ELF-1 (cell line): ENCODE measurements at places on chromosomes 16 and 17.

- no peak for DNase-seq
Observed at GRCh38 chr17:71638668-71639067, 482.2 kb upstream of the SOX9 start.

GRCh38 chr17:13031718-13032350 is 14.0 kb upstream of the ELAC2 start:
- peak; percentile 62 for DNase-seq

DNA sequence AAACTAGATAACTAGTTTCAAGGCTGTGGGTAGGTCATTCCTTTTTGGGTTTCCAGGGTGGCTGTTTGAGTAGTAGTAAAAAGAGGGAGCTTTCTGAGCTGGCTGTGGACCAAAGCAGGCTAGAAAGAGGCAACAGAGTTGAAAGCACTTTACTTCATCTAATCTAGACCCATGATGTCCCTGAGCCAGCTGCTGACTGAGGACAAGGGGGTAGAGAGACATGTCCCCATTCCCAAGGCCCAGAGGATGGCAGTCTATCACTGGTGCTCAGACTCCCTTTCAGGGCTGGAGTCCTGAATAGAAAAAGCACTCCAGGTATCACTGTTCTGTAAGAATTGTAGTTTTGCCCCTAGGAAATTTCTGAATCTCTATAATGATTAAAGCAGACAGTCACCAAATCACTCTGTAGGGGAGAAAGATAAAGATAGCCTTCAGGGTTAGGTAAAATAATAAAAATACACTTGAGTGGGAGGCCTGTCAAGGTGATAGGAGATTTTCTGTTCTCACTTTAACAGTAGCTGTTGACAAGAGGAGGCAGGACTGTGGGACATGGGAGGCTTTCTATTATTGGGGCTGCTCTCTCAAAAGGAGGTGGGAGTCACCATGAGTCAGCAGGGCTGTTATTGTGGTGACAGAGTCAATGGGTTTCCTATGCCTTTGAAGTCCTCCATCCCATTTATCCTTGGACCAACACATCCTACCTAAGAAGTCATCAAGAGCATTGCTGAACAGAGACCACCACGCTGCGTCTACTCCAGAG is 190.2 kb upstream of the MPHOSPH6 start:
- no peak for DNase-seq

- DNase-seq: peak; percentile 67
Observed at GRCh38 chr17:48597778-48598631, 4.4 kb upstream of the HOXB5 start.

GRCh38 chr17:64418506-64419339 is 28.1 kb upstream of the PECAM1 start:
- peak; percentile 39 for DNase-seq

DNA sequence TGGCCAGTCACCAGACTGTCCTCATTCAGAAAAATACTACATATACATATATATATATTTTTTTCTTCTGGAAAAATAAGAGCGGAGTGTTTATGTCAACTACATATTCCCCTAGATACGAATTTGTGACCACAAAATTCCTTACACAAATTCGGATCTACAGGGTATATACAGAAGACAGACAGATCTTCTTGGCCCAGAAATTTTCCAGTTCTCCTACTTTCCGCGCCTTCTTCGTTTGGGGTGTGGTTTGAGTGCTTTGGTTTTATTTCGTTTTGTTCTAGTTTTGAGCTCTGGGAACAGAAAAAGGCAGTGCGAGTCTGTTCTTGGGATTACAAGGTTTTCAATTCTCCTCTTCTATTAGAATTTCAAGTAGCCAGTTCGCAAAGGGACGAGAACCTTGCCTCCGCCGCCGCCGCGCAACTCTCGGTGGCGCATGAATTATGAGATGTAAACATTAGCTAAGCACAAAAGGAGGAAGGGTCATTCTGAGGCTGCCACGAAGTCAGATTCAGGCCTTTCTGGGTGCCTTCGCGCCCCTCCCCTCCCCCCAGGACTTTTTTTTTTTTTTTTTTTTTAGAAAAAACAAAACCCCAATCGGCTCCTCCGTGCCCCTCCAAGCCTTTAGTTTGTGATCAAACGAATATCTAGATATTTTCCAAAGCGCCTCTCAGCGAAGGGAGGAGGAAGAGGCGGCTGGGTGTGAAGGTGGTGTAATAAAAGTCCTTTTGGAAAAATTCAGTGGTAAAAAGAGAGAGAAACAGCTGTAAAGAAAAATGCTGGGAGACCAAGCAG is 1.8 kb upstream of the HOXB4 start:
- no peak for DNase-seq

DNA sequence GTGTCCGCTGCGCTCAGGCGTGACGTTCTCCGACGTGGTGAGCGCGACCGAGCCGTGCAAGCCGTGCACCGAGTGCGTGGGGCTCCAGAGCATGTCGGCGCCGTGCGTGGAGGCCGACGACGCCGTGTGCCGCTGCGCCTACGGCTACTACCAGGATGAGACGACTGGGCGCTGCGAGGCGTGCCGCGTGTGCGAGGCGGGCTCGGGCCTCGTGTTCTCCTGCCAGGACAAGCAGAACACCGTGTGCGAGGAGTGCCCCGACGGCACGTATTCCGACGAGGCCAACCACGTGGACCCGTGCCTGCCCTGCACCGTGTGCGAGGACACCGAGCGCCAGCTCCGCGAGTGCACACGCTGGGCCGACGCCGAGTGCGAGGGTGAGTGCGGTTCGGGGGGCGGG is 11.2 kb downstream of the NGFR start:
- no peak for DNase-seq

DNA sequence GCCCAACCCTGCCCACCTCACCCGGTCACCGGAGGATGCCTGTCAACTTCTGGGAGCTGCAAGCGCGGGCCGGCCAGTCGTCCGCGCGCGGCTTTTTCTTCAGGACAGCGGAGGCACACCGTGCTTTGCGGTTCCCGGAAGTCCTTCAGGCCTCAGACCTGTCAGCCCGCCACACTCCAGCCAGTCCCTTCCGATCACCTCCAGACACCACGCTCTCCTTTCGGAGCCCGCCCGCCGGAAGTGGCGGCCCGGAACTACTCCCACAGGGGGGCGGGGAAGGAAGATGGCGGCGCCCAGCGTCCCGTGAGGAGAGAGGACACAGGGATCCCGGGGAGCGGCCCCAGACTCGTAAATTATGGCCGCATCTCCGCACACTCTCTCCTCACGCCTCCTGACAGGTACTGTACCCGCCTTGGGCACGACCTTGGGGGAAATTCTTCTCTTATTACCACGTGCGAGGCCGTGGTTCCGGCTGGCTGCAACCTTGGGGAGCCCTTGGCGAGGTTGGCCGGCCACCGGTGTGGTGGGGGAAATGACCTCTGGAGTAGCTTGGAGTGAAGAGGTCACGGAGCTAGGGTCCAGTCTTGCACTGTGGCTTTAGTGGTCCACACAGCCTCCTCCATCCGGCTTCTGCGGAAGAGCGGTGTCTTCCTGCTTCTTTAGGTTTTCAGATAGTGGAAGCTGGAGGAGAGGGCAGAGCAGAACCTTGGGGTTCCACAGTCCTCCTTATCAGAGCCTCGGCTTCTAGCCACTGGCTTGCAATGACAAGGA is at the start of gene COX10:
Gene COX10 (plus strand): TSS at position 254 of the 771 bp plus-strand sequence. CDS start 102 bp downstream, at position 356.
- DNase-seq: peak; percentile 94

DNA sequence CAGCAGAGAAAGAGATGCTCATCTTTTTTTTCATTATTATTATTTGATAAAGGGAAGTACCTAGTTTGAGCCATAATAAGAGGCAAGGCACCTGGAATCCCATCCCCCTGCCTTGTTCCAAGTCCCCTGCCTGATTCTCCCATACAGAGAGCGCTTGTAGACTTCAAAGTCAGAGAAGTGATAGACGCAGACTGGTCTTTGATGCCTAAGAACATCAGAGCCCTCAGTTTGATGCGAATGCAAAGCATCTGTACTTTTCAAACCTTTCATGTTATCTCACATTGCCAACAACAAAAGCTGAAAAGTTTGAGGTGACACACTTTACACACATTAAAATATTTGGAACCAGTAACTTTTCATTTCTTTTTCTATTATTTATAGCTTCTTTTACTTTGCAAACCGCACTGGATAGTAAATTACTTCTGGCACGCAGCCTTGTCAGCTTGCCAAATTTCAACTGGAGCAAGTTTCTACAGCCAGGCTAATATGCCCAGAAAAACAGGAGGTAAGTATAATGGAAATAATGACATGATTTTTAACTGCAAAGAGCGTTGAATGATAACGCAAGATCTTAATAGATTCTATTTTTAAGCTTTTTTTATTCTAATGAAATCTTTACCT is 5.9 kb upstream of the UTP6 start:
- DNase-seq: no peak

- peak; percentile 6 for DNase-seq
Observed at GRCh38 chr16:9903-10665, 43.3 kb downstream of the POLR3K start.

- peak; percentile 68 for DNase-seq
Observed at GRCh38 chr17:77770331-77771105, 188.0 kb upstream of the TNRC6C start.

DNA sequence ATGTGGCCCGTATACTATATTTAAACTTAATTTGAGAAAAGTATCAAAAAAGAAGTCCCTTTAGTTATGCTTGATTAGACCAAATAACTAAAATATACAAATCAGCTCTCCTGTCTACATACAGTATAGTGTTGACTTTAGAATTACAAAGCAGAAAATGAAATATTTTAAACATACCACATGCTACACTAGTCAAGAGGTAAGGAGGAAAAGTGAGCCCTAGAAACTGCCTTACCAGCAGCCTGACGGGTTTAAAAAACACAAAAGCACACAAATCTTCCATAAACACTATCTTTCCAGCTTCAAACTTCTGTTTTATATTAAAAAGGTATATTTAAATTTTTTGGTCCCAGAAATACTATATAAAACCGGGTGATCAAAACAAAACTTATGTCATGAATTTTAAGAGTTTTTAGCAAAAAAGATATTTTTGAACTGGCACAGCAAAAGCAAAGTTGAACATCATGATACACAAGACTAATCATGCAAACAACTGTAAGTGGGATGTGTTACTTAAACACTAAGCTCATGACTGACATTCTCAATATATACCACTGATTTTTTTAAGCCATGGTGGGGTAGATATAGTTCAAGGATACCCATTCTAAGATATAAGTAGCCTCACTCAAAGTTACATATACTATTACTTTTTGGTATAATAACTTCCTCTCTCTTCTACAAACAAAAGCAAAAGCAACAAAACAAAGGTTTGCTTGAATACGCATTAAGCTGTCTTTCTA is 11.8 kb downstream of the KLHL10 start:
- no peak for DNase-seq

DNA sequence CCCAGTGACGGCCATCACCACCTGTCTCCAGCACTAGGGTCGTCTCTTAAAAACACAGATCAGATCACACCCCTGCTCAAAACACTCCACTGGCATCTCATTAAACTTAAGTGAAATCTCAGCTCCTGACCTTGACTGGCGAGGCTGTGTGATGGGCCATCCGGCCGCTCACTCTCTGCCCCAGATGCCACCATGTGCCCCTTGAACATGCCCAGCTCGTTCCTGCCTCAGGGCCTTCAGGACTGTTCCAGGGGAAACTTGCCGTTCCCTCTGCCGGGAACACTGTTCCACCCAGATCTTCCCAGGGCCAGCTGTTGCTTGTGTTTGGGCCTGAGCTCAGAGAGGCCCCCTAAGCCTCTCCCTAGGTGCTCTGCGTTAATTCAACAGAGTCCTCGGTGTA is 39.4 kb downstream of the RPH3AL start:
- DNase-seq: no peak

DNA sequence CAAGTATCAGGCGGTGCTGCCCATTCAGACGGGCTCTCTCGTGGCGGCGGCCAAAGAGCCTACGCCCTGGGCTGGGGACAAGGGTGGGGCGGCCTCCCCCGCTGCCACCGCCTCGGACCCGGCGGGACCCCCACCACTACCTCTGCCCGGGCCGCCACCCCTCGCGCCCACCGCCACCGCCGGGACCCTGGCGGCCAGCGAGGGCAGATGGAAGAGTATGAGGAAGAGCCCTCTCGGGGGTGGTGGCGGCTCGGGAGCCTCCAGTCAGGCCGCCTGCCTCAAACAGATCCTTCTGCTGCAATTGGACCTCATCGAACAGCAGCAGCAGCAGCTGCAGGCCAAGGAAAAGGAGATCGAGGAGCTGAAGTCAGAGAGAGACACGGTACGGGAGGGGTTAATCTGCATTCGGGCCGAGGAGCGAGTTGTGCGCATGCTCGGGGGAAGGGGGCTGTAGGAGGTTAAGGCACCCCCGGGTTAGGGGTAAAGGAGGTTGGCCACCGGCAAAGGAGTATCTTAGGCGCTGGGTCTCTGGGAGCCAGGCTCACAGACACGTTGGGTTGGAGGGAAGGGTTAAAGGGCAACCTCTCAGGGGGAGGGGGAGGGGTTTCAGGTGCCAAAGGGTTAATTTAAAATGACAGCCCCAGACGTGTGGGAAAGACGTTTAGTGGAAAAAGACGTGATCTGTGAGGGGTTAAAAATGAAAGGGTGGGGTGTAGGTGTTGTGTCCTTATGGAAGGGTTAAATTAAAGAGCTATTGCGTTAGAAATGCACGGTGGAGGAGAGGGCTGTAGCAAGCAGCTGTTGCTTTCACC is 1.4 kb downstream of the MSL1 start:
- peak; percentile 89 for DNase-seq

- DNase-seq: peak; percentile 81
Observed at GRCh38 chr16:6682142-6682811, 650.4 kb upstream of the RBFOX1 start.

DNA sequence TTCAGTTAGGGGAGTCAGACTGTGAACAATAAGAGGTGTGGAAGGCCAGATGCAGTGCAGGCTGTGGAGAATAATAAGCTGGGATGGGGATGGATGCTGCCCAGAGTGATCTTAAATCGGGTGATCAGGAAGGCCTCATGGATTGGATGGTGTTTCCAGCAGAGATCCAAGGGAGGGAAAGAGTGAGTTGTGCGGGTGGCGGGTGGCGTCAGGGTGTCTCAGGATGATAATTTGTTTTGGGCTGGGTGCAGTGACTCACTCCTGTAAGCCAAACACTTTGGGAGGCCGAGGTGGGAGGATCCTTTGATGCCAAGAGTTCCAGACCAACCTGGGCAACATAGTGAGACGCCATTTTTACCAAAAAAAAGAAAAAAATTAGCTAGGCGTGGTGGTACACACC is 7.9 kb downstream of the CLUAP1 start:
- DNase-seq: no peak

DNA sequence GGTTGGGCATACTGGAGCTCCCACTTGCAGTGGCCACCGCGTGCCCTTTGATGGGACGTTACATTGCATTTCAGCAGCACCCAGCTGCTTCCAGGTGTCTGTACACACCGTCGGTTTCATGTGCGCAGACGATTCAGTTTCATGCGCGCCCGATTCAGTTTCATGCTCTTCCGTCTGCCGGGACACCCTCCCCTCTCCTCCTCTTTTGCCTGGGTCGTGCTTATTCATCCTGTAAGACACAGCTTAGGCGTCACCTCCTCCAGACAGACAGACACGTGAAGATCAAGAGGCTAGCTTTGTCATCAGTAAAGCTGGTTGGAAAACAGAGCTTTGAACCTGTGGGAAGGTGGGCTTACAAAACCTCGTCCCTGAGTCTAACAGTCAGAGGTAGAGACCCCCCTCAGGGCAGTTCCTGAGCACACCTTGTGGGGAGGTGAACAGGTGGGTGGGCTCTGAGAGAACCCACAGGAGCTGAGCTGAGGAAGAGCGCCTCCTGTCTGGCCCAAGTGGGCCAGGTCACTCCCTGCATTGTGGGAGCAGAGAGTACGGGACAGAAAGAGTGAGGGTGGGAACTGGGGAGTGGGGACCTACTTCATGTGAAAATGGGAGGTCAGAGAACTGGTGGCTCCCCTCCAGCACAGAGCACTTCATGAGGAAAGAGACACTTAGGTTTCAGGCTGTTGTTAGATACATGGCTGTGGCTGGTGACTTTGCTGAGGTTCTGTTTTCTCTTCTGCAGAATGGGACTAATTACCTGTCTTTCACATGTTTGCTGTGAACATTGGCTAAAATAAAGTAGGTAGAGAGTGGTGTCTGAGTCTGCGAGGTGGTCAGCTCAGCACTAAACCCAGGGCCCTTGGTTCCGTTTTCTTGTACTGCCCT is 122.1 kb downstream of the SNX29 start:
- no peak for DNase-seq
